ENCODE measurements at places on chromosomes 13 and 19. TPM values are rescaled to one million over a fixed set of nuclear protein-coding genes. Genes with fewer than 3 reads are reported as not detected.

- no peak for DNase-seq
These were observed 420.2 kb downstream of the KCTD12 start for GRCh38 chr13:76466043-76466442.

GRCh38 chr19:18160493-18160970, 7.6 kb downstream of the PIK3R2 start:
- DNase-seq = no peak

GRCh38 chr13:46100191-46100815, 4.5 kb downstream of the CPB2 start:
- no peak for DNase-seq

- DNase-seq = peak; percentile 8
These were observed 300.7 kb upstream of the MIR17HG start for GRCh38 chr13:91046715-91047327.

DNA sequence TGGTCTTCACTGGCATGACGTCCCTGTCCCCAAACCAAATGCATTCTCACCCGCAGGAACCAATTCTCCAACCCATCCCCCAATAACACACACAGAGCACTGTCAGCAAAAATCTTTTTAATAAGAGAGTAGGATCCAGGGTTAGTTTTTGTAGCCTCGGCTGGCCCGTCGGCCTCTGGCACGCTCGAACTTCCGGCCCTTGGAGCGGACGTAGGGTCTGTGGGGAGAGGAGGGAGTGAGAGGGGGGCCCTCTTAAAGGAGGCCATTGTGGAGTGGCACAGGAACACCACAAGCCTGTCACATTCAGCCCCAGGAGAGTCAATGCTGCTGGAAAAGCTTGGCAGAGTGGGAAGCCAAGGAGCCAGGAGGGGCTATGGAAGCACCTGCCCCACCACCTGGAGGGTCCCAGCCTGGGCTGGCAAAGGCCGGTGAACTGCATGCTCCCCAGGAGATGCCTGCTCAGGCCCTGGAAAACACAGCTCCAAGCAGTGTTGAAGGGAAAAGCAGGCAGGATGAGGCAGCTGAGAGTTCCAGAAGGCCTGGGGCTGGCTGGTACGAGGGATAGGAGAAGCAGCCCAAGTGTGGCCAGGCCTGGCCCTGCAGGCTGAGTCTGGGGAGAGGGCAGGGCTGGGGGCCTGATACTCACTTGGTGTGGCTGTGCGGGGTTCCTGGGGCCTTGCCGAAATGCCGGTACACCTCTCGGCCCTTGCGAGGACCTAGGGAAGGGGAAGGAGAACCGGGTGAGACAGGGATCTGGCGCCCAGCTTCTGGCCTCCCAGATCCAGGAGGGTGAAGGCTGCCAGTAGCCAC, 560 bp upstream of the FAM83E start:
- no peak for DNase-seq

ADGRE3 gene
- total RNA-seq = not detected

FPR3 gene
- not detected for total RNA-seq

Measured in neural progenitor cell (in vitro differentiated cells).